CD4-positive, alpha-beta T cell treated with Interleukin-15 for 1 hour (primary cell): ENCODE measurements at places on chromosomes 5 and 9.
A peak's percentile ranks its signal among the peaks of the same experiment; 100 is the strongest.

GRCh38 chr5:66224773-66225553, 80.9 kb downstream of the SREK1 start:
- DNase-seq: no peak

GRCh38 chr9:84659313-84659712, 10.2 kb upstream of the NTRK2 start:
- no peak for DNase-seq

DNA sequence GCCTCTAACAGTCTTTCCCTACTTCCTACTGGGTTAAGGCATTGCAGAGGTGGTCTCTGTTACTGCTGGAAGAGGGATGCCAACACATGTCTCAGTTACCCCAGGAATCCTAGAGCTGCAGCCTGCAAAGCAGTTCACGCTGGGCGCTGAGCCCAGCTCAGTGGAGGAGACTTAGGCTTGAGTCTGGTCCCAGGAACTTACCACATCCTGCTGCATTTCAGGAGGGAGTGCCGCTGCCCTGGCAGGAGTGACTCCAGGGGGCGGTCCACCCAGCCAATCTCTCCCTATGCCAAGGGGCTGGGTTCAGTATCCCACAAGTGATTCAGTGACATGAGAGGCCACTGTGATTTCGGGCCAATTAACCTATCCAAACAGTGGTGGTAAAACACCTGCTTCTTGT, 7.6 kb downstream of the TTC16 start:
- no peak for DNase-seq

DNA sequence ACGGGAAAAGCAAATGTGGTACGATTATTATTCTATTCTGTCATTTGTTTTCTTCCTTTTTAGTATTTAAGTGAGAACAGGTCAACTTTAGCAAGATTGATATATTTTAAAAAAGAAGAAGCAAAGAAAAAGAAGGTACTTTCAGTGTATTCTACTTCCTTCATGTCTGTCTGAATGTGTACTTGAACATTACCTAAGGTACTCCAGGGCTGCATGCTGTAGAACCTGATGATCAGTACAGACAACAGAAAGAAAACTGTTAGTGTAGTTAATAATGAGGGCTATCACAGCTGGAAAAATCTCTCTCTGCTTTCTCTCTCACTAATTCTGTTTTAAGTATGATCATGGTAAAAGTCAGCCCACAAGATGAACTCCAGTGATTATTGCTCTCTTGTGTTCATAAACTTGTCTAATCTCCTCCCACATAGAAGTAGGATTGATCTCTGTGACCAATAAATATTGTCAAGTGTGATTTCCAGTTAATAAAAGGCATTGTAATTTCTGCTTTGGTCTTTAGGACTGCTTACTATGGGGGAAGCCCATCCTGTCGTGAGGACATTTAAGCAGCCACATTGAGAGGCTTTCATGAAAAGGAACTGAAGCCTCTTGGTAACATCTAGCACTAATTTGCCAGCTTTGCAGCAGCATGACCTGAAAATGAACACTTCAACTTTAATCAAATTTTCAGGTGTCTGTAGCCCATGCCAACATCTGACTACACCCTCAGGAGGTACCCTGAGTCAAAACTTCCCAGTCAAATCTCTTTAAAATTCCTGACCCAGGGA, 864.0 kb upstream of the ACO1 start:
- DNase-seq: no peak

GRCh38 chr5:142944140-142944539, 174.0 kb downstream of the ARHGAP26 start:
- no peak for DNase-seq

GRCh38 chr5:146388386-146388785, 49.7 kb downstream of the POU4F3 start:
- no peak for DNase-seq

GRCh38 chr9:114114364-114114763, 15.3 kb upstream of the KIF12 start:
- DNase-seq: no peak

DNA sequence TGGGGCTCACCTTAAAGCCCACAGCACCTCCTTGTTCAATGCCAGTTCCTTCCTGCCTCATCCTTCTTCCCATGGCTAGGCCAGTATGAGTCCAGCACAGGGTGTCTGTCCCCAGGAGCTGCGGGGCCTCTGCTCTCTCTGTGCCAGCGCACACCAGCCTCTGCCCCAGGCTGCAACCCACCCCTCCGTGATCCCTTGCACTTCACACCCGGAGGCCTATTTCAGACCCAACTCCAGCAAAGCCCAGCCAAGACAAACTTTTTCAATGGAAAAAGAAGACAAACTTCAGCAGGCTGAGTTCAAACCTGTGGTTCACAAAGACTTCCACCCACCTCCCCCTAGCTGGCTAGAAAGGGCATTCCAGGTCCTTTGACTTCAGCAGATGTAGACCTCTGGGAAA, 56.2 kb upstream of the OTULINL start:
- DNase-seq: no peak

GRCh38 chr9:106420511-106420944, 442.4 kb upstream of the ZNF462 start:
- DNase-seq: no peak

DNA sequence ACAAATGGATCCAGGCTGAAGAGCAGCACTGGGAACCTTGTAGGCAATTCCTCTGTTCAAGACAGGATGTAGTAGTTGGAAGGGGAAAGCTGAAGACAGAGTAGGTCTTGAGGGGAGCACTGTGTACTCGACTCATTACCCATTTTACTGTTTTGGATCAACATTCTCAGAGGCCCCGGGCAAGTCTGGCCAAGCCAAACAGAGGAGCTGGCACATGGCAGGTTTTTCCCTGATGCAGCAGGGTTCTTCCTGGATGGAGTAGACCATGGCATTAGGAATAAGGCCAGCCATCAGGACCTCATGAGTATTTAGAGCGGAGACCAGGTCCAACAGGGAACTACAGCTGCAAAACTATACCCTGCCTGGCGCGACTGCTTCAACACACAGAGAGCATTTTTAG, 4.4 kb downstream of the SVEP1 start:
- no peak for DNase-seq

- no peak for DNase-seq
These were observed 172.8 kb downstream of the COL23A1 start for GRCh38 chr5:178417391-178417811.

DNA sequence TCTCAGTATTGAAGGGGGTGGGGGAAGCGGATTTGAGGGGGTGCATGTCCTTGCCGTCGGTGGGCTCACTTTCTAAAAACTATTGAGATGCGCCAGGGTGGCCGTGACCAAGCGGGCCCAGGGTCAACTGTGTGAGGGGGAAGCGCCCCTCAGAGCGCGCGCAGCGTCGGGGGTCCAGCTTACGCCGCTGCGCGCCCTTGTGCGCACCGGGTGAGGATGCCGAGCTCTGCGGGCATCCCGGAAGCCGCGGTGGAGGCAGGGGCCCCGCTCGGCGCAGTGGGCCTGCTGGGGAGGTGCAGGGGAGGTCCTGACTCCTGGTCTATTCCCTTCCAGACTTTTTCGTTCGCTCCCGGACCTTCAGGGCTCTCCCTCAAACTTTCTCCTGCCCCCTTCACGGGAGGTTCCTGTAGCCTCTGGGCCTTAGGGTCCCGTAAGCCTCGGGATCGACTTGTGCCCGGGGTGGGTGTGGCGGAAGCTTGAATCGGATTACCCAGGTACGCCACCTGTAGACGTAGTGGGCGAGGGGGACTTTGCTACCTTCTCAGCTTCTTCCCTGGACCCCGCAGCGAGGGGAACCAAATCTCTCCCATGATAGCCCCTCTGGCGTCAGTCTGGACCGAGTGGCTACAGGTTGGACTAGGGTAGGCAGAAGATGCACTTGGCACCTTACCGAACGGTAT, 2.5 kb upstream of the PRDM6 start:
- DNase-seq: no peak

GRCh38 chr9:124110307-124110915, 98.8 kb downstream of the LHX2 start:
- DNase-seq: no peak

- peak; percentile 46 for DNase-seq
These were observed 56.4 kb upstream of the GOLPH3 start for GRCh38 chr5:32230356-32231099.

DNA sequence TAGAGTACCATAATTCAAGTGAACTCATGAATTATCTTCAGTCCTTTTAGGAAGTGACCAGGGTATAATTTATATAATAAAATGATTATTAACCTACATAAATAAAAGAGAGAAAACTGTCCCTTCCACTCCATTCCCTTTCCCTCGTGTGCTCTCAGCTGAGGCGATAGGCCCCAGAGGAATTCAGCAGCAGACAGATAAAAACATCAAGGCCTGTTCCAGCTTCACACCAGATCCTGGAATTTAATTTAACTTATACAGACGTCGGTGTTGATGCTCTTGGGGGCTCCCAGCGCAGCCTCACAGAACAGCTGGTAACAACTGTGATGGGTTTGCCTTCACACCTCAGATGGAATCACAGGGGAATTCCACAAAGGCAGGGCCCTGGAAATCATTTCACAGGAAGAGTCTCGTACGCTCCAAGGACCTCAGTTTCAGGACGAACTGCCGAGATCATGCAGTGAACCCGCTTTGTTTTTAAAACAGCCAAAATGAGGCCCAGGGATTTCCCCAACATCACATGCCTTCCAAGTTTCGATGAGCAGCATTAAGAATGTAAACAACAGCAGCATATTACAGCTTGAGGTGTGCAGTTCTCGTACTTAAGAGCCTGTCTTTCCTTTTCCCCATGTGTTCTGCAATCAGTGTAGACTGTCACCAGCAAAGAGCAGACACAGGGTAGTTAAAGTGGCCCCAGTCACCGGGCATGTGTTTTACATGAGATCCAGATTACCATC, 73.6 kb upstream of the ALDH1B1 start:
- no peak for DNase-seq

- DNase-seq: no peak
These were observed 164.5 kb downstream of the GAS1 start for GRCh38 chr9:86782831-86783230.

DNA sequence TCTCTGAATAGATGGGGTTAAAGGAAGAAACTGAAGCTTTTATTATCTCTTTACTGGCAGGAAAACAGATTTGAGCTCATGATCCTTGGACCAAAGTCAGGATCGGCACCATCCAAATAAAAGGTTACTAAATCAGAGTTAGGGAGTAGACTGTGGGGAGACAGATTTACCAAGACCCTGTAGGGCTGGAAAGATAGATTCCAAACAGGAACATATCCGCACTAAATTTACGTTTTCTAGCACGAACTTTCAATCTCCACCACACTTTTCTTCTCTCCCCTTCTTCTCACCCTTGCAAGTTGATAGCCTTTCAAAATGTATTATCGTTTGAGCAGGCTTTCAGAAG, 120.0 kb upstream of the HMHB1 start:
- no peak for DNase-seq

DNA sequence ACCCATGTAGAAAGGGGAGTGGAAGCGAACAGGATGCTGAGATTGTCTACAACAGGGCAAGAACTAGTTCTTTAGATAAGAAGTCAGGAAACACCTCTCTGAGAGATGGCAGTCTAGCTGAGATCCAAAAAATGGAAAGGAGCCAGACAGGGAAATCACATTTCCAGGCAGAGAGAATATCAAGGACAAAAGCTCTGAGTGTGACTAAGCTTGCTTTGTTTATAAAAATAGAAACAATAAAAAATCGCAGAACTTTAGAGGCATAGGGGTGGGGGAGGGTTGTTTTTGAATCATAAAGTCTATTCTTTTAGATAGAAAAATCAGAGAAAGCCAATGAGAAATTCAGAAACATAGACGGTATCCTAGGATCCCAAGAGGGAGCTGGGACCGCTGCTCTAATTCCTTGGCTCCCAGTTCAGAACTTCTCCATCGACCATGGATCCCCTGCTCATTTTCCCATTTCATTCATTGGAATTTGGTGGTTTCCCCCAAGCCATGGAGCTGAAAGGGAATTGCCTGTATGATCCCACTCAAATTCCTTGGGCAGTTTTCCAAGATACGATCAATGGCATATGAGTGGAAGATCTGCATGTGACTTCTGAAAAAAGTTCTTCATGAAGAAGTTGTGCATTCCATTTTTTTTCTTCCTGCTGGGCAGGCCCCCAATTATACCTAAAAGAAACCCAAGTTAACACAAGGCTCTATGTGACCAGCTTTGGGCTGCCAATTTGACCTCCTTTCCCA, 182.0 kb downstream of the GRIA1 start:
- DNase-seq: no peak

DNA sequence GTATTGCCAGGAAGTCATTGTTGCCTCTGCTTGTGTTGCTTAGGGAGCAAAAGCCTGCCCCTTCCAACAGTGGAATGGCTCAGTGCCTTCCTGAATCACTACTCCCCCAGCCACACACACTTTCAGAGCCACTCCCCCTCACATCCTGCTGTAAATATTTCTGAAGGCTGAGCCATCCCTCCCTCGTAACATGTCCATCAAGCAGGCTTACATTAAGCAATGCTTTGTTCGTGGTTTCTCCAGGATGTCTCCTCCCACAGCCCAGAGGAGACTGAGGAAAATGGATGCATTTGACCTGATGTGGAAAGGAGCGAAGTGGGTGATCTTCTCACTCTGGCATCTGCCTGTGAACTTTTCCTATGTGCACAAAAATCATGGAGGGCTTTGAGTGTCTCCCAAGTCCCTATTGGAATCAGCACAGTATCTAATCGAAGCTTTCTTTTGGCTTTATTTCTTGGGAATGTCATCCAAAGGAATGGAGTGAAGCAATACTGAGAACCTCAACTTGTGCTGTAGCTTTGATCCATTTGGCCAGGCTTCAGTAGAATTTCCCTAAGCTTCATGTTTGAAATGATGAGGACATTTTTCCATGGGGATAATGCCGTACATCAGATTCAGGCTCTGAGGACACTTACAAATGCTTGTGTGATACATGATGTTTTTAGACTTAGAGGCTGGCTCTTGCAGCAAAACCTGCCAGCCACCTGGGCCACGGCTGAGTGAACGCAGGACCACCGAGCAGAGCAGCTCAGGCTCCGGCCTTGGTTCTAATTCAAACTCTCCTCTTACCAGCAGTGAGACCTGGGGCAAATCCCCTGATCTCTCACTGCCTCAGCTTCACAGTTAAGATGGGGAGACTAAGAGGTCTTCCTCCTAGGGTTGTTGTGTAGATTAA, 389.1 kb downstream of the ENC1 start:
- no peak for DNase-seq

- no peak for DNase-seq
These were observed 56.1 kb upstream of the PHYKPL start for GRCh38 chr5:178288401-178289368.

GRCh38 chr5:64506567-64507263, 900 bp downstream of the RGS7BP start:
- no peak for DNase-seq
